Hindlimb muscle (tissue), 1 donor: ENCODE measurements at places on chromosomes 1 and 21. TPM values are rescaled to one million over a fixed set of nuclear protein-coding genes. Genes with fewer than 3 reads are reported as not detected.
A peak's percentile ranks its signal among the peaks of the same experiment; 100 is the strongest.

LTN1 gene
- 18.6 TPM for polyA plus RNA-seq

DNA sequence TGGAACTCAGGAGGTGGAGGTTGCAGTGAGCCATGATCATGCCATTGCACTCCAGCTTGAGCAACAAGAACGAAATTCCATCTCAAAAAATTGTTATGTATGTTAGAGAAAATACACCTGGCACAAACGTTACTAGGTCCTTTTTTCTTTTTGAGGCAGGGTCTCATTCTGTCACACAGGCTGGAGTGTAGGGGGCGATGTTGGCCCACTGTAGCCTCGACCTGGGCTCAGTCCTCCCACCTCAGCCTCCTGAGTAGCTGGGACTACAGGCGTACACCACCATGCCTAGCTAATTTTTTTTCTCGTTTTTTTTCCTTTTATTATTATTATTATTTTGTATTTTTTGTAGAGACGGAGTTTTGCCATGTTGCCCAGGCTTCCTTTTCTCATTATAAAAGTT lies 4.4 kb downstream of the HAX1 start:
- no peak for DNase-seq

- DNase-seq: no peak
Measured at GRCh38 chr1:91515994-91516393, 15.3 kb downstream of the CDC7 start.

DNA sequence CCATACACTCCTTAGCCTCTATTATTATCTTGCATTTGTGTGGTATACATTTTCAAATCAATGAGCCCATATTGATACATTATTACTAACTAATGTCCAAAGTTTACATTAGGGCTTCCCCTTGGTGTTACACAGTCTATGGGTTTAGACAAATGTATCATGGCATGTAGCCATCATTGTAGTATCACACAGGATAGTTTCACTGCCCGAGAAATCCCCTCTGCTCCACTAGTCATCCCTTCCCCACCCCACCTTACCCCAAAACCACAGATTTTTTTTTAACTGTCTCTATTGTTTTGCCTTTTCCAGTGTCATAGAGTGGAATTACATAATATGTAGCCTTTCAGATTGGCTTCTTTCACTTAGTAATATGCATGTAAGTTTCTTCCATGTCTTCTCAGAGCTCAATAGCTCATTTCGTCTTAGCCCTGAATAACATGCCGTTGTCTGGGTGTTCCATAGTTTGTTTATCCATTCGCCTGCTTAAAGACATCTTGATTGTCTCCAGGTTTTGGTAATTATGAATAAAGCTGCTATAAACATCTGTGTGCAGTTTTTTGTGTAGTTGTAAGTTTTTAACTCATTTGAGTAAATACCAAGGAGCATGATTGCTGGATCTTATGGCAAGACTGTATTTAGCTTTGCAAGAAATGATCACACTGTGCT lies 86.4 kb upstream of the LYST start:
- no peak for DNase-seq

- no peak for DNase-seq
Measured at GRCh38 chr1:176963181-176963580, 201.3 kb downstream of the ASTN1 start.

DNA sequence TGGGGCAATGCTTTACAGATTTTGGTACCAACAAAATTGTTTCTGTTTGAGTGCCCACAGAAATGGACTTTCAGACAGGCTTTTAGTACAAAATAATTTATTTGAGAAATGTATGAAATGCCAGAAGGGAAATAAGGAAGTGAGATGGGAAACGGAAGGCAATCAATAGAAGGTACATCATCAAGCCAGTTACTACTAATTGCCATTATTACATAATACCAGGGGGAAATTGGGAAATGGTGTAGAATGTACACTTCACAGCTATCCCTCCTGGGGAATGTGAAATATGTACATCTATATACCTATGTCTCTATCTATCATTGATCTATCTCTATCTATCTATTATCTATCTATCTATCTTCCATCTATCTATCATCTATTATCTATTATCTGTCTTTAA lies 264.6 kb upstream of the B3GALT2 start:
- DNase-seq: no peak

CD48 gene
- polyA plus RNA-seq: 2.1 TPM

DNA sequence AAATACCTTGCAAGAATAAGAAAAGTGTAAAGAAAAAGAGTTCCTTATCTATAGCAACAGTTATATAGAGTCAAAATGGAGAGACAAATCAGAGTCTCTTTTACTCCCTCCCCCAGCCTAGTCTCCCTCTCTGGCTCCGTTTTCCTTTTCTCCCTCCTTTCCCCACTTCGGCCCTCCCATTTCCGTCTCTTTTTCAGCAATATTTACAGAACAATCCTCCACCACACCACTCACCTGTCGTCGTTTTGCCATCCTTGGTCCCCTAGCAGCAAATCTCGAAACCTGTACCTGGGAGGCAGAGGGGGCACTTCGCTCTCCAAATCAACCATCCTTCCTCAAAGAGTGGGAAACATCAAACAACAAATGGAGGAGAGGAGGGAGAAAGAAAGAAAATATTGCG lies 259 bp downstream of the KCNT2 start:
- peak; percentile 51 for DNase-seq
